H1 (cell line): ENCODE measurements at places on chromosomes 4 and X. TPM values are rescaled to one million over a fixed set of nuclear protein-coding genes. Genes with fewer than 3 reads are reported as not detected.

DNA sequence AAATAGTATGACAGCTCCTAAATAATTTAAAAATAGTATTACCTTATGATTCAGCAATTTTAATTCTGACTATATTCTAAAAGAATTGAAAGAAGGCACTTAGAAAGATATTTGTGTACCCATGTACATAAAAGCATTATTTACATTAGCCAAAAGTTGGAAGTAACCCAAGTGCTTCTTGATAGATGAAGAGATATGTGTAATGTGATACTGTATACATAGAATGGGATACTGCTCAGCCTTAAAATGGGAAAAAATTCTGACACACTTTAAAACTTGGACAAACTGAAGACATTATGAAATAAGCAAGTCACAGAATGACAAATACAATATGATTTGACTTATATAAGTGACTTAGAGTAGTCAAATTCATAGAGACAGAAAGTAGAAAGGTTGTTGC lies 112.2 kb downstream of the IDS start:
- no peaks in the 10 kb centered on the region for H3K36me3 ChIP-seq
- no peak overlapping the region for H3K4me3 ChIP-seq
- H3K4me1 ChIP-seq, result no peaks in the 10 kb centered on the region
- no peaks in the 10 kb centered on the region for H3K27me3 ChIP-seq
- no peak overlapping the region for H3K27ac ChIP-seq

The SLC34A2 gene
- total RNA-seq, result 2.9 and 3.4 TPM in 2 replicates

- H3K36me3 ChIP-seq, result no peaks in the 10 kb centered on the region
- H3K27ac ChIP-seq, result no peak overlapping the region
- no peaks in the 10 kb centered on the region for H3K27me3 ChIP-seq
- H3K4me1 ChIP-seq, result no peaks in the 10 kb centered on the region
- H3K4me3 ChIP-seq, result no peak overlapping the region
These were observed 59.3 kb downstream of the RWDD4 start for GRCh38 chr4:183599690-183600089.

DNA sequence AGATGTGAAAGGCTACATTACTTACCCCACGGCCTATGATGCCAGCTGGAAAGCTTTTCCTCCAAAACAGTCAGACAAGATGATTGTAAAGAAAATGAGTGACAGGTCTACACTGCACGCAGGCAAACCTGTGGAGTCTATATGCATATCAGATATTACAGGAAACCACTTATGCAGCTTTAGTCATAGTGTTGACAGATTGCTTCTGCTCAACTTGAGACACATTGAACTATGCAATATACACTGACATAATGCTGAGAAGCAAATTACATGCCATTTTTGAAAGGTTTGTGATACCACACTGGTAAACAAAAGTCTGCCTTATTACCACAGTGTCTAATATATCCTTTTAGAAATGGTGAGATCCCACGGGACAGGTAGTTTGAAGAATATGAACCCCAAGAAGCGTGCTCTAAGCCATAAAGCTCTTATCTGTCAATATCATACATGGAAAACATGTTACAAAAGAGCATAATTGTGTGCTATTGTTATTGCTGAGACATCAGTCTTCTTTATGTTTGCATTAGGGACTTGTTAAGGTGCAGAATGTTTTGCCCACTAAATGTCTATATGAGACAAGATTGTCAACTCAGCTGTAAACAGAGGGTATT lies 1835.8 kb upstream of the TENM3 start:
- H3K27ac ChIP-seq, result no peak overlapping the region
- H3K27me3 ChIP-seq, result no peaks in the 10 kb centered on the region
- no peaks in the 10 kb centered on the region for H3K4me1 ChIP-seq
- DNase-seq, result no peak
- H3K36me3 ChIP-seq, result no peaks in the 10 kb centered on the region
- no peak overlapping the region for H3K4me3 ChIP-seq

DNA sequence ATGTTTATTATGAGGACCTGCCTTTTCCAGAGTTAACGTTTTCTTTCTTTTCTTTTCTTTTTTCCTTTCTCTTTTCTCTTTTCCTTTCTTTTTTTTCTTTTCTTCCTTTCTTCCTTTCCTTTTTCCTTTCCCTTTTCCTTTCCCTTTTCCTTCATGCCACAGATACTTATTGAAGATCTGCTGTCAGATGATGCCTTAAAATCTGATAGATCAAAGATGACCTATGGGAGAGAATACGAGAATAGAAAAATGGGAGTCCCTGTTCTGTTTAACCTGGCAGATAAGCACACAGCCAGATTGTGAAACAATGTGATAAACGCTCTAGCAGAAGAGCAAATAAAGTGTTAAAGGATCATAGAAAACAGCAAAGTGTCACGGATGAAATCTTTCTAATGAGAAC lies 38.9 kb downstream of the AFF1 start:
- no peak for DNase-seq
- no peak overlapping the region for H3K27ac ChIP-seq
- no peak overlapping the region for H3K4me3 ChIP-seq
- no peaks in the 10 kb centered on the region for H3K27me3 ChIP-seq
- H3K36me3 ChIP-seq, result no peaks in the 10 kb centered on the region

GRCh38 chrX:14872355-14872754 lies 514 bp downstream of the FANCB start:
- H3K4me3 ChIP-seq, result peak overlapping the region; percentile 65
- H3K27me3 ChIP-seq, result no peaks in the 10 kb centered on the region
- no peak overlapping the region for H3K27ac ChIP-seq
- H3K36me3 ChIP-seq, result no peaks in the 10 kb centered on the region
- no peak for DNase-seq

DNA sequence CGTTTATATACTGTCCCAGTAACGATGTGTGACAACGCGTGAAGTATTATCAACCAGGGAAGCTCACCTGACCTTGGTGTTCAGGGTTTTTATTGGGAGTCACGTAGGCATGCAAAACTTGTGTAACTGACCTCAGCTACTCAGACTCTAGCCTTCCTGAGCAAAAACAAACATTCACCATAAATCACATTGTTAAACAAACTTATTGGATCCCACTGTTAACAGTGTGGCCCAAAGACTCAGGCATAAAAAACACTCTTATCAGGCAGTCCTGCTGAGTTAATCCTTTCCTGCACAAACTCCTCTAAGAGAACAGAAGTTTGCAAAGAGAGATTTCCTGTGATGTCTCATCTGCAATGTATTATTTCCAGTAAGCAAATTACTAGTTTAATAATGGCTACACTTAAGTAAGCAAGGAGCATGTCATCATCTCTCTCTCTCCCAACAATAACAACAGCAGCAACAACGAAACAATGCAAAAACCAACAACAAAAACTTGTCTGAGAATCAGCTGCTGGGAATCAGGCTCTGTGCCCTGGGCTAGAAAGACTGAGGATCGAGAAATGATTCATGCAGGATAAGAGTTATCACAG lies 12.0 kb downstream of the GAGE1 start:
- no peak for DNase-seq
- H3K4me1 ChIP-seq, result no peaks in the 10 kb centered on the region
- H3K27me3 ChIP-seq, result no peaks in the 10 kb centered on the region

The DUX4 gene
- not detected in 2 replicates for total RNA-seq

DNA sequence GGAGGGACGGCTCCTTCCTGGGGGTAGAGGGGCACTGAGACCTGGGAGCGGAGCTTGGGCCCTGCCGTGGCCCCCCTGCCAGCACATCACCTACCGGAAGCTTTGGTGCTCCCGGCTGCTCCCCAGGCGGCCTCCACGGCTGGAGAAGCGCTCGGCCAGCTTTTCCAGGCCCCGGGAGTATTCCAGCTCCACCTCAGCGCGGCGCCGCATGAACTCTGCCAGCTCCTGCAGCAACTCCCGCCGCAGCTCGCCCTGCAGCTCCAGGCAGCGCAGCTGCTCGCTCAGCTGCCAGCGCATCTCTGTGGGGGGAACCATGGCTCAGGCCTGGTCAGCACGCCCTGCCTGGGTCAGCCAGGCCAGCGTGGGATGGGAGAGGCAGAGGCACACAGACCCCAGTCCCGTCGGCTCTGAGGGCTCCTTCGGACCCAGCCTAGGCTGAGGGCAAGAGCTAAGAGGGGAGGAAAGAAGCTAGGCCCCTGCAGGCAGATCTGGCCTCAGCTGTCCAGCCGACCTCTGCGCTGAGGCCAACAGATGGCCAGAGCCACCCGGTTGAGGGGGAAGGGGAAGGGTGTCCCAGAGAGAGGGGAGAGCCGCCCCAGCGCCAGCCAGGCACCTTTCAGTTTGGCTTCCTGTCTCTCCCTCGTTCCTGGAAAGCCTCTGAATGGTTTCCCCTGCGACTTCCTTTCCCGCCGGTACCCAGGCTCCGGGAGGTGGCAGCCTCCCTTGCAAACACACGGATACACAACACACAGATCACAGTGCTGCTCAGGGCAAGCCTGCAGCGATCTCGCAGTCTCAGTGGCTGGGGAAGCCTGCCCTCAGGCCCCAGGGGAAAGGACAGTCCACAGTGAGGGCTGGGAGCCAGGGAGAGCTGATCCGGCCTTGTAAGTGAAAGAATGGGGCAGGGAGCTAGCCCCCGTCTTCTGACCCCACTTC lies 4.3 kb downstream of the ARHGAP4 start:
- H3K27me3 ChIP-seq, result no peaks in the 10 kb centered on the region
- no peak overlapping the region for H3K27ac ChIP-seq
- no peaks in the 10 kb centered on the region for H3K36me3 ChIP-seq

The LIAS gene
- total RNA-seq, result 19.8 and 24.9 TPM in 2 replicates

DNA sequence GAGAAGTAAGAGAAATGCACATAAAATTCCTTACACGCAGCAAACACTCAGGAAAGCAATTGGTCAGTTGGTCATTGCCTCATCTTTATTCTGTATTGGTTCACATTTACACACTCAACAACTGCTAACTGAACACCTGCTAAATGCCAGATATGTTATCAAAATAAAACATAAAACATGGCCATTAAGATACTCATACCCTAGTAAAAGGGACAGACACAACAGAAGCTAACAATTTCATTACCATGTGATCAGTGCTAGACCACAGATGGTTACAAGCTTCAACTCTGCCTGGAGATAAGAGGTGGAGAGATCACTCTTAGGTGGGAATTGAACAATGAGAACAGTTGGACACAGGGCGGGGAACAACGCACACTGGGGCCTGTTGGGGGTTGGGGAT lies 26.2 kb downstream of the TEC start:
- no peaks in the 10 kb centered on the region for H3K36me3 ChIP-seq
- no peaks in the 10 kb centered on the region for H3K4me1 ChIP-seq
- H3K27ac ChIP-seq, result no peak overlapping the region
- H3K27me3 ChIP-seq, result no peaks in the 10 kb centered on the region

The HSFX2 gene
- total RNA-seq, result not detected in 2 replicates

The STAG2 gene
- total RNA-seq, result 92.0 and 94.9 TPM in 2 replicates

GRCh38 chr4:3307060-3307459 lies 14.2 kb downstream of the RGS12 start:
- no peak for DNase-seq
- no peaks in the 10 kb centered on the region for H3K4me1 ChIP-seq
- H3K27ac ChIP-seq, result no peak overlapping the region

The NSG1 gene
- 56.6 and 61.4 TPM in 2 replicates for total RNA-seq

- H3K4me3 ChIP-seq, result no peak overlapping the region
- no peak overlapping the region for H3K27ac ChIP-seq
- no peaks in the 10 kb centered on the region for H3K27me3 ChIP-seq
- H3K4me1 ChIP-seq, result no peaks in the 10 kb centered on the region
These were observed 2.5 kb upstream of the TMEM154 start for GRCh38 chr4:152682143-152682941.

- H3K36me3 ChIP-seq, result no peaks in the 10 kb centered on the region
- peaks cover 14% of the 10 kb centered on the region for H3K4me1 ChIP-seq
- no peak overlapping the region for H3K27ac ChIP-seq
These were observed 47.9 kb downstream of the RBPJ start for GRCh38 chr4:26368685-26369084.

DNA sequence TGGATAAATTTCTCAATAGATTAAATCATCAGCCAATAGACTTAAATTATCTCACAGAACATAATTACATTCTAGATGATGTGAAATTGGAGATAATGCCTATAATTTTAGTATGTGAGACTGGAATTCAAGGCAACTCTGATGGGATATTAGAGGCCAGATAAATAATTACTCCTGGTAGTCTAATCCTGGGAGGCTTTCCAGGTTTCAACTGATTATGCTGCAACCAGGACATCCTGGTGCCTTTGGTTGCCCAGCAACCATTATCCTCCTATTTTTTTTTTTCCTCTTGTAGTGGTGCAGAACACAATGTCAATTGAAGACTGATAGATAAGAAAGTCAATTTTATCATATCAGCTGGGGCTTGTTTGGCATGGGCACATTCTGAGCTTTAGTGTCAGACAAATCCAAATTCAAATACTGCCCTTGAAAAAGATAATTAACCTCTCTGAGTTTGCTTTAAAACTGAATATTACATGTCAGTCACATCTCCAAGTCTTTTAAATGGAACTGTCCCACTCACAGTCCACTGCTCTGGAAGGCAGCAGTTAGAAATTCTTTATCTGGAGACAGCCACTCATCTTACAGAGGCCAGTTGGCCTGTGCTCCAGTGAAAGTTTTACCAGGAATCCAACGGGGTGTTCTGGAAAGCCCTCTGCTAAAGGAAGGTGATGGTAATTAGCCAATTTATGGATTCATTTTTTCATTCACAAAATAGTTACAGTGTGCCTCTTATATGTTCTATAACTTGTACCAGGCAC lies 95.3 kb upstream of the GUCY1A1 start:
- H3K4me3 ChIP-seq, result no peak overlapping the region
- H3K36me3 ChIP-seq, result no peaks in the 10 kb centered on the region
- H3K4me1 ChIP-seq, result no peaks in the 10 kb centered on the region
- H3K27ac ChIP-seq, result no peak overlapping the region
- no peaks in the 10 kb centered on the region for H3K27me3 ChIP-seq
- DNase-seq, result no peak

DNA sequence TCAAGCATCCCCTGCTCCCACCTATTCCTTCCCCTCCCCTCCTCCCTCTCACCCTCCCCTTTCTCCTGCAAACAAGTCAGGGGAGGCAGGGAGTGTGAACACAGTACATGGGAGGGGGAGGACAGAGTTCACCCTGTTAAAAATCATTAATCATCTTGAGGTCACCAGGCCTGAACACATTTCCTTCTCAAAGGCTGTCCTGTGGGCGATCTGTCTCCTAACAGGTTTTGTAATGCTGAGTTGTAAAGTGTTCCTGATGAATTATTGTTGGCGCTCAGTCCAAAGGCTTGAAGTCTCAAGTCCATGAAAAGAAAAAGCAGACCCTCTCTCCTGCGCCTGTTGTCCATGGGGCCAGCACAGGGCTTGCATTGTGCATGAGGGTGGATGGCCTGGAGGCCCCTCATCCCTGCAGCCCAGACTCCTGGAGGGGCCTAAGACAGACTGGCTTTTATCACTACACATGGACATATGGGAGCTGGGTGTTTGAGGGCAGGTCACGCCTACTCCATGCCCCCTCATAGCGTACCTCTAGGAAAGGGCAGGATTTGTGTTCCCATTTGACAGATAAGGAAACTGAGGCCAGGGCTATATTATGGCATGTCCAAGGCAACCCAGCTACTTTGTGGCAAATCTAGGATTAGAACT lies 189.1 kb downstream of the RAB28 start:
- H3K4me3 ChIP-seq, result no peak overlapping the region
- no peaks in the 10 kb centered on the region for H3K36me3 ChIP-seq
- H3K27me3 ChIP-seq, result no peaks in the 10 kb centered on the region
- H3K4me1 ChIP-seq, result no peaks in the 10 kb centered on the region
- no peak for DNase-seq
